NCI-H146 (cell line): ENCODE measurements at places on chromosomes 1 and 21.

GRCh38 chr1:223248001-223248769 is 105.1 kb upstream of the TLR5 start:
- DNase-seq = no peak

GRCh38 chr1:218274511-218274910 is 10.6 kb upstream of the RRP15 start:
- DNase-seq = peak; percentile 34

- no peak for DNase-seq
Observed at GRCh38 chr1:30719406-30720270, 3.7 kb downstream of the MATN1 start.

- DNase-seq = no peak
Observed at GRCh38 chr1:29123887-29124365, at the start of gene TMEM200B. TSS of gene TMEM200B (minus strand) at chr1:29123903. CDS start at chr1:29121828, 2,075 bp downstream.

- DNase-seq = no peak
Observed at GRCh38 chr1:101051688-101052638, 26.4 kb upstream of the DPH5 start.

DNA sequence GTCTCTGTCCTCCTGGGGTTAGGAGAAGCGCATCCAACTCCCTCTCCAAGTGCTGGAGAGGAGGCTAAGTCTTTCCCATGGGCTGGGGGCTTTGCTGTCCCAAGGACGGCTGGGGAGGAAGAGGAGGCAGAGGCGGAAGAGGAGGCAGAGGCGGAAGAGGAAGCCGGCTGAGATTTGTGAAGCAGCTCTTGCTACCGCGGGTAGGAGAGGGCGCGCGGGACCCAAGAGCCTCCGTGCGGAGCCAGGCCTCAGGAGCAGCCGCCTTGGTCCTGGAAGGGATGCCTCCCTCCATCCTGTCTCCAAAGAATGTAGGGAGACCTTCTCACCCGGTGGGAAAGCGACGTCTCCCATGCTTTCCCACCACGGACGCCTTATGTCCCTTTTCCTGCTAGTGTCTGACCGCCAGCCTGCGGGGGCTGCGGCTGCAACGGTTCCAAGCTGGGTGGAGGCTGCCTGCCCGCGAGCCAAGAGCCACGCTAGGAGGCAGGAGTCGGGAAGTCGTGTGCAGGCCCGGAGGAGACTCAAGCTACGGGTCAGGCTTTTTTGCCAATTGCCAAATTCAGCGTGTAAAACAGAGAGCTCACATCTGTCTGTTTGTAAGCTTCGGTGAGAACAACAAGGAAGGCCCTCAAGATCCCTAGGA is 320.3 kb downstream of the FAM72C start:
- DNase-seq = no peak

- DNase-seq = no peak
Observed at GRCh38 chr21:23016617-23017016, 2018.4 kb downstream of the NCAM2 start.

GRCh38 chr1:28032281-28032680 is 56.1 kb downstream of the EYA3 start:
- no peak for DNase-seq

DNA sequence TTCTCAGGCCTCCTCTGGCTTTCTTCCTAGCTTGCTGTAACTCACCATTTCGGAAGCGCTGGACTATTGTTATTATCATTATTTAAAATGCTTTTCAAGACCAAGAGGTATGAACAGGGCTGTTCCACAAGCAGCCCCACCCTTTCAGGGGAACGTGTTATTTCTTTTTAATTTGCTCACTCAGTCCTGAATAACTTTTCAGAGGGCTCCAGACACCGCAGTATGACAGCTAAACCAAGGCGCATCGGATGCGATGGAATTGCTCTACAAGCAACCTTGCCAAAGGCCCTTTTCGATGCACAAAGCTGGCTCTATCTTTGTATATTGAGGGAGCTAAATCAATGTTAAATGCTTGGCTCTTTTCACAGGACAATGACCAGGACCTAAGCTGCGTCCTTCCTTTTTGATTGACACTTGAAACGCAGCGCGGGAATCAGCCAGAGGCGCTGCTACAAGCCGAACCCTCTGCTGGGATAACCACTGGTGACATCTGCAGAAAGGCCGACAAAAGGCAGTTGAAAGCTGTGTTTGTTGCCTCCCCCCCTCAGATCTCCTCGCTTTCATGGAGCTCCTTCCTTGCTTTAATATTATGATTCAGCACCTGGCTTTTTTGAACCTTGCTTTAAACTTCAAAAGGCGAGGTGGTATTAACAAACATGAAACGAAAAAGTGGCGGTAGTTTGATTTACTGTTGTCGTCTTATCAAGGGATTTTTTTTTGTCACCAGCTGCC is 204.7 kb upstream of the PROX1 start:
- DNase-seq = no peak

DNA sequence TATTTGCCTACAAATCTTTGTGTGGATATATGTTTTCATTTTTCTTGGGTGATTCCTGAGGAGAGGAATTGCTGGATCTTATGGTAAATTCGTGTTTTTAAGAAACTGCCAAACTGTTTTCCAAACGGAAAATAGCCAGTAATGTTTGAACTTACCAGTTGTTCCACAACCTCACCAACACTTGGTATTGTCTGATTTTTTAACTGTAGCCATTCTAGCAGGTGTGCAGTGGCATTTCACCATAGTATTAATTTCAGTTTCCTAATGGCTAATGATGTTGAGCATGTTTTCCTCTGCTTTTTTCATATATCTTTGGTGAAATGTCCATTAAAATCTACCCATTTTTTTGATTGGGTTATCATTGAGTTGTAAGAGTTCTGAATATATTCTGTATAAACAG is 56.6 kb downstream of the RPS6KC1 start:
- no peak for DNase-seq

DNA sequence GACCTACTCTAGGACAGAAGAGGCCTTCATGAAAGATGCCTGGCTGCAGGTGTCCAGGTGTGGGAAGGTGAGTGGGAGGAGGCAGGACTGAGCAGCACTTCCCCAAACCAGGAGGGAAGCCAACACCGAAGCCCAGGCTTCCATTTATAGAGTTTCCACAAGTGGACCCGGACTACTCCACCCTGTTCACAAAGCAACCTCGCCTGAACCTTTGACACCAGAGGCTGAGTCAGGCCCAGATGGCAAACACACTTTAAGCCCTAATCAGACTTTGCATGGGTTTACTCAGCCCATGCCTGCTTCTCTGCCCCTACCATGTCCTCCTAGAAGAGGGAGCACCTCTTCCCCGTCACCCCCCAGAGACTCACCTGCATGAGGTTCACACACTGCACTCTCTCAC is 14.0 kb downstream of the PRR9 start:
- DNase-seq = no peak

DNA sequence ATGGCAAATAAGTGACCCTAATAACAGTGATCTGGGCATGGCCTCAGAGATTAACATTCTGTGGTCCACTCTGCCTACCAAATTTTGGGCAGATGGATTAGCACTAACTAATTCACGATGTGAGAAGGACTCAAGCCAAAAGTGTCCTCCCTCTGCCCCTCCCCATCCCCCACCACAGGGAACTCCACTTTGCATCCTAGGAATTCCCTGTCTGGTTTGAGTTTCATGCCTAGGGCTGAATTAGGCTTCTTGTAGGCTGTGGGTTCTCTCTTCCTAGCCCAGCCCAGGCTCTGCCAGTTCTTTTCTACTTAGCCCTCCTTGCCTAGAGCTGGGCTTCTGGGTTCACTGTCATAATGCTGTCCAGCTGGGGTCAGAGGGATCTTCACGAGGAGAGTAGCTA is 64.1 kb downstream of the ATP2B4 start:
- no peak for DNase-seq
